ENCODE measurements at places on chromosomes 2 and 18. TPM values are rescaled to one million over a fixed set of nuclear protein-coding genes. Genes with fewer than 3 reads are reported as not detected.

The SH2D6 gene
- polyA plus RNA-seq = 0.11 TPM

The SLC14A1 gene
- polyA plus RNA-seq = 0.21 TPM

The DSG4 gene
- not detected for polyA plus RNA-seq

The GPAT2 gene
- polyA plus RNA-seq = 4.3 TPM

The TANC1 gene
- 6.2 TPM for polyA plus RNA-seq

The C2orf42 gene
- polyA plus RNA-seq = 4.6 TPM

The MEP1B gene
- polyA plus RNA-seq = not detected

The NYAP2 gene
- polyA plus RNA-seq = not detected

The SCTR gene
- not detected for polyA plus RNA-seq

The PIKFYVE gene
- 1.5 TPM for polyA plus RNA-seq

The GBX2 gene
- 0.14 TPM for polyA plus RNA-seq

The MAPRE2 gene
- 4.5 TPM for polyA plus RNA-seq

The NCKAP5 gene
- polyA plus RNA-seq = 0.79 TPM

The C2orf66 gene
- 0.06 TPM for polyA plus RNA-seq

The CGREF1 gene
- polyA plus RNA-seq = 0.74 TPM

The CMPK2 gene
- polyA plus RNA-seq = 5.8 TPM

The TSPYL6 gene
- not detected for polyA plus RNA-seq

The UGP2 gene
- 100 TPM for polyA plus RNA-seq

The HOXD12 gene
- polyA plus RNA-seq = not detected

The PPP1R1C gene
- polyA plus RNA-seq = 9.2 TPM

The MOGAT1 gene
- polyA plus RNA-seq = not detected

The STON1 gene
- polyA plus RNA-seq = 0.37 TPM

The SNTG2 gene
- polyA plus RNA-seq = not detected

The CSRNP3 gene
- polyA plus RNA-seq = 0.57 TPM

The AQP12B gene
- polyA plus RNA-seq = not detected

The TRIB2 gene
- polyA plus RNA-seq = 3.7 TPM

The B3GNT7 gene
- polyA plus RNA-seq = 0.07 TPM

The ABCG8 gene
- not detected for polyA plus RNA-seq

The PROM2 gene
- polyA plus RNA-seq = 26.6 TPM

Data from foreskin keratinocyte (primary cell).